Activated CD8-positive, alpha-beta T cell treated with anti-CD3 and anti-CD28 coated beads for 36 hours (primary cell): ENCODE measurements at places on chromosomes 3 and 15.

GRCh38 chr3:81749265-81749664, 12.2 kb downstream of the GBE1 start:
- DNase-seq = no peak

DNA sequence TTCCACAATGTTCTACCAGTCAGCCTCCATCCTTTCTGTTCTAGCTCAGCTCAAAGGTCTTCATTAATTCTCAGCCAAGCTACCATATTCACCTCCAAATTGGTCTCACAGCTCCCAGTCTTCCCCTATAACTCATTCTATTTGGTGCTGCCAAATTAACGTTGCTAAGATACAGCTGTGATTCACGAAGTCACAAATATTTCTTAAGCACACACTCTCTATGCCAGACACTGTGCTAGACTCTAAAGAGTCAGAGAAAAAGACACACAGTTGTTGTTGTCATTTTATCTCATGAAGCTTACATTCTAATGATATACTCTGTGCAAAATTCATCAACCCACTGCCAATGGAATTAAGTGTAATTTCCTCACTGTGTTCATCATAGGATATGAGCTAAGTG, 102.8 kb downstream of the FRMD5 start:
- no peak for DNase-seq

DNA sequence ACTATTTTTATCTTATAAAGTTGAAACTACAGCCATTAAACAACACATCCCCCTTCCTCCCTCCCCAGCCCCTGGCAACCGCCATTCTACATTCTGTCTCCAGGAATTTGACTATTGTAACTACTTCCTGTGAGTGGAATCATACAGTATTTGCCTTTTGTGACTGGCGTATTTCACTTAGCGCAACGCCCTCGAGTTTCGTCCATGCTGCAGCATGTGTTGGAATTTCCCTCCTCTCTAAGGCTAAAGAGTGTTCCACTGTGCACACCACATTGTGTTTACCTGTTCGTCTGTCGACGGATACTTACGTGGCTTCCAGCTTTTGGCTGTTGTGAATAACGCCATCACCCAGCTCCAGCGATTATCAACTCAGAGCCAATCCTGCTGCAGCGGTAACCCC, 52.0 kb upstream of the DLG1 start:
- no peak for DNase-seq

DNA sequence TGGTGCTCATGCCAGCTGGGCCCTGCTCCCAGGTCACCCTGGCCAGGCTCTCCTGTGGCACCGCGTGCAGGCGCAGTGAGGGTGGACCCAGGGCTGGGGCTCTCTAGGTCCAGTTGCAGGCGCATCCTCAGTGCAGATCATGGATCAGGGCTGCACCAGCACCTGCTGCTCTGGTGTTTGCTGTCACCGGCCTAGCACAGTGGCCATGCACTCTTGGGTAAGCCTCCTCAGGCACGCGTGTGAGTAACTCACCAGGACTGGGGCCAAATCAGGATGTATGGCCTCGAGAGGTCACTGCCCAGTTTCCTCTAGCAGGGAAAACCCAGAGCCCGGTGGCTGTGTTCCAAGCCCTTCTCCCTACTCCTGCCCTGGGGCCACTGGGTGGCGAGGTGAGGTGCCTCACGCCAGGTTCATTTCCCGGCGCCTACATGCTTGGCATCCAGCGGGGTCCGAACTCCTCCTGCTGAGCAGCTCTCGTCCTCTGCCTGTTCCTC, 45.5 kb upstream of the SLC41A3 start:
- no peak for DNase-seq

- DNase-seq = no peak
These were observed 632.3 kb upstream of the NR2F2 start for GRCh38 chr15:95698230-95698629.

DNA sequence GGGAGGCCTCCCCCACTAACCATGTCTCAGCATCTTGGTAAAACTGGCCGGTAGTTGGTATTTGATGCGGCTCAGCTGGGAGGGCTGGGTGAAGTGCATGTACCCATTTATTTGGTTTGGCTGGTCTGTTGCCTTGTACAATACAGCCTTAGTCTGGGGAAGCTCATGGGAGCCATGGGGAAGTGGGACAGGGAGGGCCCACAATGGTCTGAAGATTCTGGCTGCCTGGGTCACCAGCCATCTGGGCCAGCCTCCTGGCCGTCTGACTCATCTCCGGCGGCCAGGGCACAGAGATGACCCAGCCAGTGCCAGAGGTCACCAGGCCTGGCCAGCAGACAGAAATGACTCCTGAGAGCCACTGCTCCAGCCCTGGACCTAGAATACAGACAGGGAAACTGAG, 51.6 kb upstream of the SMAD6 start:
- no peak for DNase-seq

- DNase-seq = no peak
These were observed 1.0 kb downstream of the ATP2C1 start for GRCh38 chr3:130894986-130895280.
